ENCODE measurements at places on chromosomes 2 and 18.

DNA sequence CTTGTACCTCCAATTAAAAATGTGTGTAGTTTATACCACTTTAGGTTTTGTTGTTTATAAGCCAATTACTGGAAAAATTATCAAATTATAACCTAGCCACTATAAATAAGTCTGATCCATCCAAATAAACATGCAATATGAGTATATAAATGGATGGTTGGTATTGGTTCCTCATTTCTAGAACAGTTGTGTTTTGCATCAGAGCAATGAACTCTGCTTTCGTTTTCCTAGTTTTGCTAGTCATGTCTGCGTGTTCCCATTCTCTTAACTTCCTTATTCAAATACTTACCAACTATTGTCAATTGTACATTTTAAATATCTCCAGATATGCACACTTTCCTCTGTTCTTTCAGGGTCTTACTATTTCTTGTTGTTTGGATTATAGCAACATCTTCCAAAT lies 641.7 kb downstream of the NR4A2 start:
- no peak for DNase-seq

DNA sequence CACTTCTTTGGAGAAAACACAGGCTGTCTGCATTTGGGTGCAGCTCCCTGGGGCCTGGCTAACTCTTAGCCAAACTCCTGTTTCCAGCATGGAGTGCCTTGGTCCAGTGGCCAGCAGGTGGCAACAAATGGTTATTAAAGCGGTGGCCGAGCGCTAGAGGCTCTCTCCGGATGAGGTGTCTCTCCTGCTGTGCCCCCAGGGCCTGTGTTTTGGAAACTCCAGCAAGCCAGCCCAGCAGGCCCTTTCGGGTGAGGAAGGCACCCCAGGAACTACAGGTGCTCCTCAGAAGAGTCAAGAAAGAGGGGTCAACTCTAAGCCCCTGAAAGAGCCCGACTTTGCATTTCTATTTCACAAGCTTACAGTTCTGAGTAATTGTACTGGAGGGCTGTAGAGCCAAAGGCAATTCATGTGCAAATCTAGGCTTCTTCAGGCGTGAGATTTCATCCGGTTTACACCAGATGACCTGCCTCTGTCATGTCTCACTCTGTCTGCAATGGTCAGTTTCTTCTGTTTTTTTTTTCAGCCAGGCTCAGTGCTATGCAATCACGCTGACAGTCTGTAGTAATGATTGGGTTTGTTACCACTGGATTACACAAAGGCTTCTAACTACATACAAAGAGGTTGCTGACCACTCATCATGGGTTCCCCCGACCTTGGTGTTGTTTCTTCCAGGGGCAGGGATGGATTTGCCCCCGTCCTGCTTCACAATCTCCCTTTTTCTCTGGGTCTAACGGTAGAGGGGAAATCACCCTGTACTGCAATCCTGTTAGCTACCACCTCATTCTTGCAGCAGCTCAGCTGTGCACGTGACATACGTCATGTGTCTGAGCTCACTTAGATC lies 7.6 kb upstream of the CHRNA1 start:
- DNase-seq, result no peak

- DNase-seq, result no peak
Observed at GRCh38 chr18:51491678-51492372, 294.3 kb upstream of the MEX3C start.

DNA sequence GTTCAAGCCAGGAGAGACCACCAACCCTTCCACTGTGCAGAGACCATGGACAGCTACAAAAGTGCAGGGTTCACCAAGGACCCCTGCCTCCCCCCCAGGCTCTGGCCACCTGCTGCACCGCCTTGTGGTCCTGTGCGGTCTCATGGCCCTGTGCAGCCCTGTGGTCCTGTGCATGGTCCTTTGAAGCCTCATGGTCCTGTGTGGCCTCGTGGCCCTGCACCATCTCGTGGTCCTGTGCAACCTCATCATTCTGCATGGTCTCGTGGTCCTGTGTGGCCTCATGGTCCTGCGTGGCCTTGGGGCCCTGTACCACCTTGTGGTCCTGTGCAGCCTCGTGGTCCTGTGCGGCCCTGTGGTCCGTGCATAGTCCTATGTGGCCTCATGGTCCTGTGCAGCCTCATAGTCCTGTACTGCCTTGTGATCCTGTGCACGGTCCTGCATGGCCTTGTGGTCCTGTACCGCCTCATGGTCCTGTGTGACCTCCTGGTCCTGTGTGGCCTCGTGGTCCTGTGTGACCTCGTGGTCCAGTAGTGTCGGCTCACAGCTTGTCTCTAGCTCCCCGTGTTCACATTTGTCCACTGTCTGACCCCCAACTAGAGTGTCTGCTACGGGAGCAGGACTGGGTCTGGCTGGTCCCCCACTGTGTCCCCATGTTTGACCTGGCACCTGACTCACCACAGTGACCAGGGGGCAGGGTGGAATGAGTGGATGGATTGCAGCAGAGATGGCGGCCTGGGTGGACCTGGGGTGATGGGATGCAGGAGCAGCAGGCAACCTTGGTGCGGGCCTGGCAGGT lies 20.0 kb upstream of the OTOS start:
- DNase-seq, result no peak
